ENCODE measurements at places on chromosomes 6 and 20. TPM values are rescaled to one million over a fixed set of nuclear protein-coding genes. Genes with fewer than 3 reads are reported as not detected.

SNAI1 gene
- 1.3 TPM for total RNA-seq

PTCRA gene
- not detected for total RNA-seq

SLC17A3 gene
- total RNA-seq, result not detected

ADGRF5 gene
- 0.86 TPM for total RNA-seq

PREP gene
- total RNA-seq, result 19.0 TPM

RNGTT gene
- 38.0 TPM for total RNA-seq

BPI gene
- total RNA-seq, result not detected

FOXA2 gene
- not detected for total RNA-seq

SLC35B3 gene
- total RNA-seq, result 29.8 TPM

TRIM31 gene
- not detected for total RNA-seq

MAPK13 gene
- 10.8 TPM for total RNA-seq

MYO6 gene
- 15.1 TPM for total RNA-seq

FRS3 gene
- total RNA-seq, result 1.3 TPM

HSD17B8 gene
- total RNA-seq, result 4.7 TPM

TNFAIP3 gene
- total RNA-seq, result 3.9 TPM

TEAD3 gene
- 23.7 TPM for total RNA-seq

TFAP2A gene
- 2.6 TPM for total RNA-seq

BPIFB2 gene
- total RNA-seq, result not detected

UNC93A gene
- total RNA-seq, result not detected

COL21A1 gene
- total RNA-seq, result under 0.01 TPM

RAET1E gene
- total RNA-seq, result under 0.01 TPM

SYNDIG1 gene
- under 0.01 TPM for total RNA-seq

PI16 gene
- under 0.01 TPM for total RNA-seq

DNMT3B gene
- total RNA-seq, result 3.2 TPM

ROS1 gene
- total RNA-seq, result 0.32 TPM

CSNK2A1 gene
- total RNA-seq, result 117 TPM

ULBP2 gene
- 4.5 TPM for total RNA-seq

ELOVL2 gene
- total RNA-seq, result 1.6 TPM

DZANK1 gene
- total RNA-seq, result 0.64 TPM

CCM2L gene
- total RNA-seq, result not detected

All from fibroblast of villous mesenchyme (primary cell).